ENCODE measurements at places on chromosomes 5 and 9. TPM values are rescaled to one million over a fixed set of nuclear protein-coding genes. Genes with fewer than 3 reads are reported as not detected.

DNA sequence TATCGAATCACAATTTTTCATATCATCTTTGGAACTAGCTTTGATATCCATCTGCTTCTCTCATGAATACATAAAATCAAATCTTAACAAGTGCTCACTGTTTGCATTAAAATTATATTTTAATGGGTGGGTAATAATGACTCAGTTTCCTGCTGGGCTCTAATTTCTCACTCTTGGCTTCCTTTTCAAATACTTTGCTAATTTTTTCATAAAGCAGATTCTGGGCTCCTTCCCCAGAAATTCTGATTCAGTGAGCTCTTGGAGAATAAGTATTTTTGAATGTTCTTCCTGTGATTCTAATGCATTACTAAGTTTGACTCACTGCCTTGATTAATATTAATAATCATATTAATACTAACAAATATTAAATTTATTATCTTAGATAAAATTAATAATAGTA is 48.9 kb downstream of the YIPF5 start:
- DNase-seq, result no peak

GRCh38 chr5:108561416-108562204 is 179.7 kb upstream of the FBXL17 start:
- DNase-seq, result no peak

PLAA gene
- total RNA-seq, result 36.7 TPM

DNA sequence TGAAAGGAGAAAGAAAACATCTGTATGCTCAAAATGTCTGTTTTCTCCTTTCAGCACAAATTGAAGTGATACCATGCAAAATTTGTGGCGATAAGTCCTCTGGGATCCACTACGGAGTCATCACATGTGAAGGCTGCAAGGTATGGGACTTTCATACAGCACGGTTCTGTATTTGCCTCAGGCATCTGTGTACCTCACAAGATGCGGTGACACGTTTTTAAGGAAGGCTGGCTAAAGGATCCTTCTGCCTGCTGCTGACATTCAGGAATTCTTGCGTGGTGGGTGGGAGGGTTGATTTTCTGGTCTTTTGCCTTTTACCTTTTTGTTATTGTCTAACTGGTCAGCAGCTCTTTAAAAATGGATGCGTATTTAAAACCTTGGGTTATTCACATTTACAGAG is 133.1 kb downstream of the RORB start:
- no peak for DNase-seq

DNA sequence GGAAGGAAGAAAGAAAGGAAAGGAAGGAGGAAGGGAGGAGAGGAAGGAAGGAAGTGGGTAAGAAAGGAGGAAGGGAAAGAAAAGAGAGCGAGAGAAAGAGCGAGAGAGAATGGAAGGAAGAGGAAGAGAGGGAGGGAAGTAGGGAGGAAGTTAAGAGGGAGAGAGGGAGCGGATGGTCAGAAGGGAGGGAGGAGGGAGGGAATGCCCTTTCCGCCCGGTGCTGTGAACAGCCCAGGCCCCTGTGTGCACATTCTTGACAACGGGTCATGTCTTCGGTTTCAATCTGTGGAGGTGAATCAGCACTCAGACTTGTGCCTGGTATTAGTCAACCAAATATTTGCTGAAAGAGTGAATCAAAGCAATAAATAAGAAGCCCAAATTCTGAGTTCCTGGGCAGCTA is 39.2 kb downstream of the PRUNE2 start:
- peak; percentile 68 for DNase-seq

- no peak for DNase-seq
Observed at GRCh38 chr5:137200906-137201700, 298.0 kb downstream of the SPOCK1 start.

DNA sequence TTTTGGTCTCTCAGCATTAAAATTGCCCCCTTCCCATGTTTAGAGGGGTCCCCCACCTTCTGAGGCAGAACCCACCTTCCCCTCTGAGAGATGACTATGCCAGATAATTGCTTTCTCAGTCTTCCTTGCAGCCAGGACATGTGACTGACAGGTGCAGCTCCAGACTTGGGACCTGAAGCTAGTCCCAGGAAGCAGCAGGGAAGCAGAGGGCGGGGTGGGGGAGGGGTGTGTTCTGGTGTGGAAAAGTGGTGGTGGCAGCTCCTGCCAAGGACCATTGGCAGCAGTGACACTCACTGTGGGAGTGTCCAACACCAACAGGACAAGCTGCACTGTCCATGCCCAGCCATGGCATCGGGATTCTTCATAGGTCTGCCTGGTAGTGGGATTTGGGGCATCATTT is 2.3 kb downstream of the EIF4E1B start:
- no peak for DNase-seq

GRCh38 chr5:111453747-111454146 is 58.6 kb downstream of the STARD4 start:
- no peak for DNase-seq

ZNF483 gene
- 1.3 TPM for total RNA-seq

GRCh38 chr5:3394891-3395599 is 200.6 kb upstream of the IRX1 start:
- DNase-seq, result no peak

DNA sequence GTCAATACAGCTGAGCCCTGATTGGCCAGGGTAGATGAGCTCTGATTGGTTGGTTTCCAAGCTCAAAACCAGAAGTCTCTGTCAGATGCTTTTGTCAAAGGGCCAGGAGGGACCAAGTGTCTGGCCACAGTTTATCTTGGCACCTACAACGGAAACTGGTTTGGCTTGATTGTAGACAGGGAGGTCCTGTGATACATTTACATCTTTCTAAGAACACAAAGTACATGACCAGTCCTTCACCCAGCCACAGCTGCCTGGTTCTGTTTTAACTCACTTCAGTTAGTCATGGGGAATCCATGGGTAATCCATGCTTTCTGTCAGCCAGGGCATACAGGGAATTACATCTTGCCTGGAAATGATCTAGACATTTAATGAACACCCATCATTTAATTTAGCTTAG is 171.2 kb downstream of the SLC12A2 start:
- peak; percentile 35 for DNase-seq

DNA sequence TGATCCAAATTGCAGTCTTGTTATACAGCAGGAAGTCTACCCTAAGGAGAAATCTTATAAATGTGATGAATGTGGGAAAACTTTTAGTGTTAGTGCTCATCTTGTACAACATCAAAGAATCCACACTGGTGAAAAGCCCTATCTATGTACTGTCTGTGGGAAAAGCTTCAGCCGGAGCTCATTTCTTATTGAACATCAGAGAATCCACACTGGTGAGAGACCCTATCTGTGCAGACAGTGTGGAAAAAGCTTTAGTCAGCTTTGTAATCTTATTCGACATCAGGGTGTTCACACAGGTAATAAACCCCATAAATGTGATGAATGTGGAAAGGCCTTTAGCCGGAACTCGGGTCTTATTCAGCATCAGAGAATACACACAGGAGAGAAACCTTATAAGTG is 10.4 kb downstream of the ZNF189 start:
- no peak for DNase-seq

DNA sequence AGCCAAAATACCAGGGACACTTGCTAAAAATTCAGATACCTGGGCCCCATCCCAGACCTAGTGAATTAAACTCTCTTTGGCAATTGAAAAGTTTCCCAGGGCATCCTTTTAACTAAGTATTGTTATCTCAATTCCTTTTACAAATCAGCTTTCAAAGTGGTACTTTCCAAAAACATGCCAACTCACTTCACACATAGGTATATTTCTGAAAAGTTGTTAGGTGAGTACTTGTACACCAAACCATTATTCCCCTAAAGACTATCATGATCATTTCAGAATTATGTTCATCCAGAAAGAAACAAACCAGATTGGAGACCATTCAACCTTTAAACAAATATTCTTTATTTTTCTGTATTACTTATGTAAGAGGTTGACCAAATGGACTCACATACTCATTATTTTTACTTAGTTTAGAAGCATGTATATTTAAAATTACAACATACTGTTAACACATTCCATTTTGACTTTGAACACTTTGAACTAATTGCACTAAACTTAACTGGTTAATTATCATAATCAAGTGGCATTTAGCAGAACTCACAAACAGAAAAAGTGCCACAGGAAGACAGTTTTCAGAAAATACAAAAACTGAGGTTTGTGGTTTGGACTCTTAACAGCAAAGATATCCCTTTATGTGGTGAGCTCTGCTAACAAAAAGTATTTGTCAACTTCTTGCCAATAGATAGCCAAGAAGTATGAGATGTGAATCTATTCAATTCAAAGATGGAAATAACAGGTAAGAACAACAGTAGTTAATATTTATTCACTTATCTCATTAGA is 40.7 kb downstream of the KIAA0825 start:
- DNase-seq, result no peak

DNA sequence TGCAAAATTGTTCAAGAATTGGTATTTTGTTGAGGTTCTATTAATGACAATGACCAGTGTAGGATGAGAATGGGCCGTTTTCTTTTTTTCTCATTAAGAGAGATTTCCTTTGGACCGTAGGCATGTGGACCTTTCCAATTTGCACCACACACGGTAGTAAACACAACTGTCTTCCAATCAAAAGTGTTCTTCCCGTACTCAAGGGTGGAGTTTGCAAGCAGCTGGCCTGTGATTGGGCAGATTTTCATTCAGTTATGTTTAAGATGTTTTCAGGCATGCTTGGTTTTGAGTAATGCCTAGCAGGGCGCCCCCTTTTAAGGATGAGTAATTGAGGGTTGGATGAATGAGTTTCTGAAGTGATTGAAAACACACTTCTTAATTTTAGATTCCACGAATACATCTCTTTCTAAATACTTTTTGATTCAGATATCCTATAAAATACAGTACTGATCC is 2.5 kb downstream of the KDM3B start:
- peak; percentile 86 for DNase-seq

LYRM7 gene
- total RNA-seq, result 21.6 TPM

DNA sequence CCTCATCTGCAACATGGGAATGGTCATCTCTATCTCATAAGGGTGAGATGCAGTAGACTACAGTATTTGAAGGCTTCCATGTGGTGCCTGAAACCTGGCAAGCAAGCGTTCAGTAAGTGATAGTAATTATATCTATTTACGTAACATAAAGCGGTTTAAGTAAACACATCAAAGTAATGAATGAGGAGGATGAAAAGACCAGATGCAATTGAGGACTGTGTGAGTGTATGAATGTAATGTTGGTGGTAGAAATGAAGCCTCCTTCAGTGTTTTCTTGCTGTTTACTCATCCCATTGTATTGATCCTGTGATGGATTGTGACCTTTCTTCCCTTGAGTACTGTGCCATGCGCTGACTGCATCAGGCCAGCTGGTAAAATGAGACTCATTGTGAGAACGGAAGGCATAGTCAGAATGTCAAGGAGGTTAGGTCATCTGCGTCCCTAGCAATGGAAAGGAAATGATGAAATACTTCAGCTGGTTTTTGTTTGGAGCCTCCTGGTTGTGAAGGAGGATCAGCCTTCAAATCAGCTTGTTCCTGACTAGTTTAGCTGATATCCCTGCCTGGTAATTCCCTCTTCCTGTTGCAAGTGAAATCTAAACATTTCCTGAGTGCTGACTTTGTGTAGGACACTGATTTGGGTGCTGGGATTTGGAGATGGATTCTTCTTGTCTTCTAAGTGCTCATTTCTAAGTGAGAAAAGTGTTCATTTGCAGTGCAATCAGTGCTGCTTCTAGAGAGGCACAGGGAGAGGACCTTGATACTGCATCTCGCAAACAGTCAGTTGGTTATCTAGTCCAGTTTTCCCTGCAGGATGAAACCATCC is 35.6 kb downstream of the TNFSF8 start:
- DNase-seq, result peak; percentile 83

DNA sequence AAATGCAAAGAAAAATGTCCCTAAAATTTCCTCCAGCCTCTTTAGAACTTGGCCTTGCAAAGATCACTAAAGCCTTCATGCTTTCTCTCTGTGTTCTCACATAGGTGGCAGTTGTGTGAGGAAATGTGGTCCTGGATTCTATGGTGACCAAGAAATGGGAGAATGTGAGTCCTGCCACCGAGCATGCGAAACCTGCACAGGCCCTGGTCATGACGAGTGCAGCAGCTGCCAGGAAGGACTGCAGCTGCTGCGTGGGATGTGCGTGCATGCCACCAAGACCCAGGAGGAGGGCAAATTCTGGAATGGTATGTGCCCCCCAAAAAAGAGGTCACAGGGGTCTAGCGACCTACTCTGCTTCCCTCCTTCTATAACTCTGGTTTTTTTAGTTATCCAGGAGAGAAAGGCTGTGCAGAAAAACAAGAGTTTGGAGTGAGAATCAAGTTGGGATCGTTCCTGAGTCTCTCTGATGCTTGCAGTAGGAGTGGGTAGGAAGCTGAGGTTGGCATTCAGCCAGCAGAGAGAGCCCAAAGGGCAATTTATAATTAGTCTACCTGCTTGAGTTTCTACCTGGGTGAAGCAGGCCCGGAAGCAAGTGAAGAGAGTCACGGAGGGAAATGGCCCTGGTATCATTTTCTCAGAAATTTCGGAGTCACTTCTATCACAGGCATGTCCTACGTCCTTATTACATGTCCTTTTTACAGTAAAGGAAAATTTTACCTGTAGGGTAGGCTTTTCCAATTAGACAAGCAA is 97.5 kb downstream of the RFK start:
- no peak for DNase-seq

PPP3R2 gene
- not detected for total RNA-seq

SH3GL2 gene
- not detected for total RNA-seq

DNA sequence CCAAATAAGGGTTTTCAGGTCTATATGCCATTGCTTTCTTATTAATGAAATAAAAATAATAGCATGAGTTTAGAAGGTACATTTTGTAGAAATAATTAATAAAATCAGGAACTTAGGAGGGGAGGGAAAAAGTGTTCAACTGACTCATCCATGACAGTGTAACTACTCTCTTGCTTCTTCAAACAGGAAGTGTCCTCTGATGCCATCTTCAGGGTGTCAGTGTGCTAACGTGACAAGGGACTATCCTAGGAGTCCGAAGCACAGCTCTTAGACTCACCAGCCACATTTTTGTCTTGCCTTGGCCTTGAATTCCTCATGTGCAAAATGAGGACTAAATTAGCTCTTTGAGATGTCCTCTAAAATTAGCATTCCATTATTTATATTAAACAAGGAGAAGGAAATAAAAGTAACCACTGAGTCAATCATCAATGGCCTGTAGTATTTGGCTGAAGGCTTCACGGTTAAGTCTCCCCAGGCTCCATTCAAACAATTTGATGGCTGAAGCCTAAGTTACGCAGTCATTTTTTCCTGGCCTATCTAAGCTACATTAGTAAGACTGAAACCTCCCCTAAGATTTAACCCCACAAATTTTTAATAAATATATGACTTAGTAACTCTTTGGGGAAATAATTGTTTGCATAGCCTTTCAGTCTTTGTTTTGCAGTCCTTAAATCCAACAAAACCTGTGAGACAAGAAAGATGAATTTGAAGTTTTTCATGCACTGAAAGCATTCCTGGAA is 151.1 kb downstream of the ARL15 start:
- peak; percentile 27 for DNase-seq

GRCh38 chr9:116083837-116084236 is 69.8 kb upstream of the PAPPA start:
- DNase-seq, result no peak

- DNase-seq, result no peak
Observed at GRCh38 chr5:159890141-159890540, 26.1 kb upstream of the ADRA1B start.

PRRX2 gene
- not detected for total RNA-seq
